ENCODE measurements at places on chromosomes 4 and X.

DNA sequence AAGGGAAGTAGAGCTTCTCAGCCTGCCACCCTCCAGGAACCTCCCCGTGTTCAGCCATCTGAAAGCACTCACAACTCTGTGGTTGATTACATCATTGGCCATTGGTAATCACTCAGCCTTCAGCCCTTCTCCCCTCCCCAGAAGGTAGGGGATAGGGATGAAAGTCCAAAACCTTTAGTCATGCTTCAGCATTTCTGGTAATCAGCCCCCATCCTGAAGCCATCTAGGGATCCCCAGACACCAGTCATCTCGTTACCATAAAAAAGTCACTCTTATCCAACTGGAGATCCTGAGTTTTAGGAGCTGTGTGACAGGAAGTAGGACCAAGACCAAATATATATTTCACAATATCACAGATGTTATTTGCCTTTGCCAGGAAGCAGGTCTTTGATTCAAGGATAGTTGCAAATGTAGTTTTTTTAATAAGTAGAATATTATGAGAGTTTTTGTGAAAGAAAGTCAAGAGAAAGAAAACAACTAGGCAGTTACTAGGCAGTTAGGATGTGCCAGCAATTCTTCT, 364.6 kb upstream of the NOCT start:
- no peak for DNase-seq

DNA sequence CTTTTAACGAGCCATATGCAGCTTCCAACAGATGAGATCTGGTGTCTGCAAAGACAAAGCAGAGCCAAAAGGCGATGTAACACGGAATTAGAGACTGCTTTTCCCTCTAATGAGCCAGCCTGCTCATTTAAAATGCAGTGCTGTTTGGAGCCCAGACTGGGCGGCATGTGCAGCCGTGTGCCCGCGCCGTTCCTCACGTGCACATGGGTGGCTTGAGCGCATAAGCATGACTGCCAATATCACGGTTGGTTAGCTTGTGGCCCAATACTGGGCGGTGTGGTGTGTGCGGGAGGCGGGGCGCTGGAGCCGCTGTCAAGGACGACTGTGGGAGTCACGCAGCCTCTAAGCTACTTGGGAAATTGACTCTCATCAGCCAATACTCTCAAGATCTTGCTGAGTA, 87.0 kb upstream of the SCOC start:
- no peak for DNase-seq

DNA sequence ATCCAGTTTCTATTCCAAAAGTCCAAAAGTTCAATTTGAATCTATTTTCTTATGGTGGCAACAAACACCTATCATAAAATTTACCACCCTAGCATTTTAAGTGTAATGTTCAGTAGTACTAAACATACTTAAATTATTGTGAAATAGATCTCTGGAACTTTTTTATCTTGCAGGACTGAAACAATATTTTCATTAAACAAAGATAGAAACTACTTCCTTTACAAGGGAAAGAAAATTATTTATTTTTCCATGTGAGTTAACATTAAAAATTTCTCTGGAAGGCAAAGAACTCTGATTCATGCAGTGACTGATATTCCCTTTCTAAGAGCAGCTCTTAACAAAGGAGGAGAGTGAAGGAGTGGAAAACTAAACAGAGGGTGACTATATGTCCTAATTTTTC, 40.2 kb downstream of the ADH7 start:
- DNase-seq = no peak

DNA sequence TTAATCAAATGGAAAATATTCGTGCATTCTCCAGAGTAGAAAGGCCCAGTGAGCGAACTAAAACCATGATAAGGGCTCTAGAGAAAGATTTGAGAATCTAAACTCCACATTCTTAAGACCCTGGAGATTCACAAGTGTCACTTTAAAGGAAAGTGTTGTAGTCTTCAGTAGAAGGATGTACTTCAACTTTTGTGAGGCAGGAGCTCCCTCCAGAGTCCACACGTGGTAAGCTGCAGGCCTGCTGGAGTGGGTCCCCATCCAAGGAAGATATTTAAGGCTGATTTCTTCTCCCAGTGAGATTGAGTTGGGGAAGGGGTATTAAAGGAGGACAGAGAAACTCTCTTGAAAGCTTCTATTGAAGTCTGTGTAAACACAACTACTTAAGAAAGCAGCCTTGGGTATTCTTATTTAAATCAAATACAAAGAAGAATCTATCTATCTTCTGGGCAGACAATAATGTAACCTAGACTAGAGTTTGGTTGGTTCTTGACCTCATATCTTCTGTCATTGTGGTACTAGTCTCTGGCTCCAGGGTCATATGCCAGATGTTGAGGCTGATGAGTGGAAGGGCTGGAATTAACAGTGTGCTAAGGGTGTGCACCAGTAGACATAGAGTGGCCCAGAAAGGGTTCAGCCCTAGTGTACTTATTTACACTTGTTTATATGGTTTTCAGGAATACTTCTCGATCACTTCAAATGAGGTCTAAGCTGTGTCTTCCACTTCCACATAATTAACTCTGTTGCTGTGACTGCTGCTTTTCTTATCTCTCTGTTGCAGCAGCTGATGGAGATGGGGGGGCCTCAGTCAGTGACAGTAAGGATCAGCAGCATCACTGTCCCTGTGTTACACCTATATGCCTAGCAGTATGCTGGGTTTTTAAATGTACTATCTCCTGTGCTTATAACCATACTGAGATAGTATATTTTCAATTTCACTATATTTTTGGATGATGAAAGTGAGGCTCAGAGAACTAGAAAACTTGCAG, 76.1 kb downstream of the HMGB2 start:
- DNase-seq = peak; percentile 39

- no peak for DNase-seq
These were observed at the start of gene ANOS1 for GRCh38 chrX:8731559-8732395. Gene ANOS1 (minus strand): TSS chrX:8732137. CDS start chrX:8732036, 101 bp downstream.

DNA sequence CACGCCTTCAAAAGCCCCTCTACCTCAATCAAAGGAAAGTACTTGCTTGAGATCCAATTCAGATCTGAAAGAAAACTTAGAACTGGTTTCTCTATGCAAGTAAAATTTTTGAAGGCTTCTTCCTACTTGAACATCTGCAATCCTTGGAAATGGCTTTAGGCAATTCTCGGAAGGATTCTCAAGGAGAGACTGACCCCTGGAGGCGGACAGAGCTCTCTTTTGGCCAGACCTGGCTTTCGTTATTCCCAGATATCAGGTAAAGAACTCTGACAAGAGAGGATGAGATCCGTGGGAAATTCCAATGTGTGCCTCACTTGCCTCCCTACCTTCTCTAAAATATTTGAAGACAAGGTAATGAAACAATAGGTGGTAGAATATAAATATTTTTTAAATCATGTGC, 670.3 kb upstream of the FAM241A start:
- no peak for DNase-seq

GRCh38 chr4:45063696-45064095, 337.3 kb upstream of the GNPDA2 start:
- no peak for DNase-seq

- no peak for DNase-seq
These were observed 83.8 kb upstream of the UCP1 start for GRCh38 chr4:140652601-140653000.

DNA sequence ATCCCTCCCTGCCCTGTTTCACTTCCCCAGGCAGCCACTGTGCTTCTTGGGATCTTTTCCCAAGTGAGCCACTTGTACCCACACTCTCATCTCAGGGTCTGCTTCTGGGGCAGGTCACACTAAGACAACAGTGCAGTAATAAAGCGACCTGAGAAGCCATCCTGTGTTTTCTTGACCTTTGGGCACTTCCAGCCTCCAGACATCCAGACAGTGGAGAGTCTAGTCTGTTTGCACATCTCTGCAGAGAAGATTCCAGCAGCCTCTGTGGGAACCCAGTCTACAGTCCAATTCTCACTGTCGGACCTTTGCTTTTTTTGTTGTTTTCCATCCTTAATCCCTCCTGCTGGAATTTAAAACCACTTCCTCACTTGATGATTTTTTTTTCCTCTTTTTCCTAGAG, 50.3 kb upstream of the ATP6AP2 start:
- DNase-seq = no peak

- no peak for DNase-seq
These were observed 860 bp downstream of the FAM50A start for GRCh38 chrX:154444755-154445246.

- no peak for DNase-seq
These were observed 88.6 kb downstream of the NR3C2 start for GRCh38 chr4:148353571-148353970.

DNA sequence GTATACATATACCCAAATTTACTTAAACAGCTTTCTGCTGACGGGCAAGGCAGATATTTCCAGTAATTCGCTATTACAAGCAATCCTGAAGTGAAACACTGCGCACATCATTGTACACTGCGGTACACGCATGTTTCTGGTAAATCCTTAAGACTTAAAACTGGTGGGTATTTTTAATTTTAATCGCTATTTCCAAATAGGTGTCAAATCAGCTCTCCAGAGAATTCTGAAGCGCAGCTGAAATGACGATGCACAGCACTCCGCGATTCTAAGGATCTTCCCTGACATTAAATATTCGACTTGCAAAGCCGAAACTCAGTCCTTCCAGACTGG, 361 bp downstream of the TMEM128 start:
- no peak for DNase-seq

DNA sequence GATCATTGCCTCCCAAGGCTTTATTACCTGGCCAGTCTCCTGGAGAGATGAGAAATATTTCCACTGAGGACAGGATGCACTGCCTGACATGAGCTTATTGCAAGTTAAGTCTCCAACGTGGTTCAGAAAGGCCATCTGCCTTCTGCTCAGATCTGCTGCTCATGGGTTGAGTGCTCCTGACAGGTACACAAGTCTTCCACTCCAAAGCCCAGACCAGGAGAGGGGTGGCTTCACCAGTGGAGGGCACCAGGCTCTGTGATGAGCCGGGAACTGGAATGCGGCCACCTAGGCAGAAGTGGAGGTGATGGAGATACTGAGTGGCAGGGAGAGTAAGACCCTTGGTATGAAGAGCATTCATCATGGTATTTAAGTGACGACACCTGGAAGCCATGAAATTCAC, 79.5 kb upstream of the IRF2 start:
- DNase-seq = no peak

- no peak for DNase-seq
These were observed 130.8 kb upstream of the NPY2R start for GRCh38 chr4:155077452-155078229.

DNA sequence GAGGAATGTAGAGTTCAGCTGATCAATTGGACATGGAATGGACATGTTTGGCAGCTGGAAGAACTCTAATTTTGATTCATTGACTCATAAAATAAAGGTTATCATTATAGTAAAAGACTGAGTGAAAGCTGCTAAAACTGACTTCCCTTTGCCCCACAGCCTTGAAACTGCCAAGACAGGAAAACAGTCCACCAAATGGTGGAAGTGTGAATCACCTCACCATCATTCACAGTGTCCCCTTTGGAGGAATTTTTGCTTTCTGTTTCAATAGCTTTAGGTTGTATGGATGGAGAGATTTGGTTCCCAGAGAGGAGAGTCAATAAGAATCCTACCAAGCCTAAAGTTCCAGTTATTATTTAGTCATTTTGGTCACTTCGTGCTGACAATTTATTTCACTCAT, 20.8 kb upstream of the FREM3 start:
- DNase-seq = no peak

DNA sequence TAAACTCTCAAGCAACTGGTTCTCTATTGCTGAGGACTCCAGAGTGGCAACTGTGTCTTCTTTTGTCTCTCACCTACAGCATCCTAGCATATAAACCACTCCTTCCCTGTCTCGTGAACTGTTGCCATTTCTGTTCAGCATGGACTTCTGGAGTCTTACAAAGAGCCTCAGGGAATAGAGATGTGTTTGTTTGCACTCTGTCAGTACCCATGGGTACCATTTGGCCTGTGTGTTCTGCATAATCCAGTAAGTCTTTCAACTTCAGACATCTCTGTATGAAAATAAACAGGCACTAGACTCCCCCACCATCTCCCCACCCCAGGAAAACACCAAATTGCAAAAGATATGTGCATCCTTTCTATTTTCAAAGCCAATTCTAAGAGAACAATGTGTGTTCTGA, 1351.6 kb upstream of the PABPC4L start:
- no peak for DNase-seq

- DNase-seq = peak; percentile 30
These were observed 441.7 kb upstream of the RASGEF1B start for GRCh38 chr4:81913427-81913879.

DNA sequence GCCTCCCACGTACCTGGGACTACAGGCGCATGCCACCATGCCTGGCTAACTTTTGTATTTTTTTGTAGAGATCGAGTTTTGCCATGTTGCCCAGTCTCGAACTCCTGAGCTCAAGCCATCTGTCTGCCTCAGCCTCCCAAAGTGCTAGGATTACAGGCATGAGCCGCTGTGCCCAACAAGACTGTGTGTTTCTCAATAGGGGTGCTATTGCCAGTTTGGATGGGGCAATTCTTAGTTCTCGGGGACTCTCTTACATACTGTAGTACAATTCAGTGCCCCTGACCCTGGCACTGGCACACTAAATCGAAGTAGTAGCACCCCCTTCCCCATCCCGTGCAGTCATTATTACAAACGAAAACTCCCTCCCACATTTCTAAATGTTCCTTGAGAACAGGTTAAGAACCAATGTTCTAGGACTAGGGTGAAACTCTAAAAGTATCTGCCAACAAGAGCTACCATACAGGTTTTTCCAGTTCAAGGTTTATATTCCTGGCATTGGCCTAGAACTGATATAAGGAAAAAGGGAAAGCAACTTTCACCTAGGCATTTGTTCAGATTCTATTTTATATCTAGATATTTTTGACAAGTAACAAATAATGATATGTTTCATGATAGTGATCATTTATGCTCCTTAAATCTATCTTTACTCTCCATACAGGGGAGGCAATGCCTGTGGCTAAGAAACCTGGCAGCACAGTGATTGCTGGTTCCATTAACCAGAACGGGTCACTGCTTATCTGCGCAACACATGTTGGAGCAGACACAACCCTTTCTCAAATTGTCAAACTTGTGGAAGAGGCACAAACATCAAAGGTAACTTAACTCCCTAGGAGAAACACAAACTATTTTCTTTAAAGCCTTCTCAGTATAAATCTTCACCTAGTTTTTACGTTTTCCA, 50.4 kb upstream of the PGAM4 start:
- DNase-seq = no peak

DNA sequence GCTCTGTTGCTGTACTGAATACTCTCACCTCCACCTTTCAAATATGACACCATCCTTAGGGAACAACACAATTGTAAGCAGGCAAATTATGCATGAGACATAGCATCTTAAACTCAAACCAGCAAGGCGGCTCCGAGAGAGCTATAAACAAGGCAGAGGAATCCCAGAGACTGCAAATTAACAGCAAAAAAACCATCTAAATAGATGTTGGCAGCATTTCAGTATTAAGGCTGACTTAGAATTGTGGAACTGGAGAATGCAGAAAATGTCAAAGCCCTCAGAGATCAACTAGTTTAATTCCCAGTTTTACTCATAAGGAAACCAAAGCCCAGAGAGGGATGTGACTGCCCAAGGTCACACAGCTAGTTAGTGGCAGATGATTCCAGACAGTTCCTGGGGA, 37.2 kb upstream of the SPANXC start:
- DNase-seq = no peak

DNA sequence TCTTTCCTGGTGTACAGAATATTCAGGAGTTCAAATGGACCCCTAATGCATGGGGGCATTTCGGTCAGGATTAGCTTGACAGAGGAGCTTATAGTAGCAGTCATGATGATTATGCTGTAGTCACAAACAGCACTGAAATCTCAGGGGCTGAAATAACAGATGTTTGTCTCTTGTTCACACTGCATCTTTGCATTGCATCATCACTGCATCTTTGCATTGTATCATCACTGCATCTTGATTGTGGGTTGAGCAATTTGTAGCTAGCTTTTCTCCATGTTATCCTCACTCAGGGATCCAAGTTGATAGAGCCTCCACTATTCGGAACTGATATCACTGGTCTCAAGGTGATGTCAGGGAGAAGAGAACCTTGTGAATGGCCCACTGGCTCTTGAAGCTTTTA, 160.9 kb downstream of the GATB start:
- DNase-seq = no peak
